Suppressor macrophage treated with lipopolysaccharide for 4 hours (primary cell): ENCODE measurements at places on chromosomes 13 and 19.

DNA sequence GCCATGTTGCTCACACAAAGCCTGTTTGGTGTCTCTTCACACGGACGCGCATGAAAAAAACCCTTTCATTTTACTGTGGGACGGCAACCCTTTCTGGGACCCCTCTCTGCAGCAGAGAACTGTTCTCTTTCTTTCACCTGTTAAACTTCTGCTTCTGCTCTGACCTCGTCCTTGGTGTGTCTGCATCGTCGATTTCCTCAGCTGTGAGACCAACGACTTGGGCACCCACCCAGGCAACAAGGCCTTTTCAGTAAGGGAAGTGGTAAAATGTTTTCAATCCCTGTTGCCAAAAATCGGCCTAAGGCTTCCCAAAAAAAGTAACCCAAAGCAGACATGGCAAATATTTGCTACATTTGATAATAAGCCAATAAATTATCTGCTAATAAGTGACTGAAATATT is 515.3 kb downstream of the IRS2 start:
- DNase-seq: no peak

DNA sequence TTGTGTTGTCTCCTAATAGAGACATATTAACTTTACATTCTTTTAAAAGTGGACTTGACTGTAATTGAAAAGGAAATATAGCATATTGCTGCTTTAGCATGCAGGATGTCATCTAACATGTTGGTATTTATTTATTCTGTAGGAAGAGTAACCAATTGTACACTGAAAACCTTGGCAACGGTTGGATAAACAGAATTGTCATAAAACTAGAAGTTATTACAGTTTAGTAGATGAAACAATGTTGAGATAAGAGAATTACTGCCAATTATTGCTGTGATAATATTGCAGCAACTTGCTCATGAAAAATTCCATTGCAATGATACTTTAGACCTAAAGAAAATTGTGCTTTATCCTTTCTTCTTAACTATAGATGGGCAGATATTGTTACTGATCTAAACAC is 7.6 kb upstream of the ERCC5 start:
- DNase-seq: no peak

GRCh38 chr19:5231857-5232678 is 108.5 kb downstream of the PTPRS start:
- DNase-seq: no peak

GRCh38 chr13:23709536-23709935 is 139.3 kb downstream of the TNFRSF19 start:
- DNase-seq: no peak

DNA sequence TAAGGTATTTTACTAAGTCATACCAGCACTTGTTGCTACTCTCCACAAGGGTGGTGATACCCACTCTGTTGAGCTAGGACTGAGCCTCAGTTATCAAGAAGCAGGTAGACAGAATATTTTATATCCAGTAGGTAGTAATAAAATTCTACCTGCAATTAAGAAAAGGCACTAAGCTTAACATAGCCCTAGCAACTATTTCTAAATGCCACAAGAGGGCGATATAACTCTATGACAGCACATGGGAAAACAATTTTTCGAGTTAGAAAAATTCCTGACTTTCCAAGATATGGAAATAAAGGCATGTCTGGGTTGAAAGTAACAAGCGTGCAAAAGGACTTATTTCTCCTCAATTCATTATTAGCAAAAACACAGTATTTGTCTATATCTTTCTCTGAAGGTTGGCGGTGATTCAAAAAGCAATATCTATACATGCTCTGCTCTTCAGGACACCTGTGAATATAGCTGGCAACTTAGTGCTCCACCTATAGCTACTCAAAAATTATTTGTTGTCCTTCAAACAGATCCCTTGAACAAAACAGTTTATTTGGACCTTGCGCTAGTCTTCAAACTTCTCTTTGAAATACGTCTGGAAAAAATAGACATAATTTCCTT is 14.7 kb downstream of the CCDC169 start:
- peak; percentile 56 for DNase-seq

DNA sequence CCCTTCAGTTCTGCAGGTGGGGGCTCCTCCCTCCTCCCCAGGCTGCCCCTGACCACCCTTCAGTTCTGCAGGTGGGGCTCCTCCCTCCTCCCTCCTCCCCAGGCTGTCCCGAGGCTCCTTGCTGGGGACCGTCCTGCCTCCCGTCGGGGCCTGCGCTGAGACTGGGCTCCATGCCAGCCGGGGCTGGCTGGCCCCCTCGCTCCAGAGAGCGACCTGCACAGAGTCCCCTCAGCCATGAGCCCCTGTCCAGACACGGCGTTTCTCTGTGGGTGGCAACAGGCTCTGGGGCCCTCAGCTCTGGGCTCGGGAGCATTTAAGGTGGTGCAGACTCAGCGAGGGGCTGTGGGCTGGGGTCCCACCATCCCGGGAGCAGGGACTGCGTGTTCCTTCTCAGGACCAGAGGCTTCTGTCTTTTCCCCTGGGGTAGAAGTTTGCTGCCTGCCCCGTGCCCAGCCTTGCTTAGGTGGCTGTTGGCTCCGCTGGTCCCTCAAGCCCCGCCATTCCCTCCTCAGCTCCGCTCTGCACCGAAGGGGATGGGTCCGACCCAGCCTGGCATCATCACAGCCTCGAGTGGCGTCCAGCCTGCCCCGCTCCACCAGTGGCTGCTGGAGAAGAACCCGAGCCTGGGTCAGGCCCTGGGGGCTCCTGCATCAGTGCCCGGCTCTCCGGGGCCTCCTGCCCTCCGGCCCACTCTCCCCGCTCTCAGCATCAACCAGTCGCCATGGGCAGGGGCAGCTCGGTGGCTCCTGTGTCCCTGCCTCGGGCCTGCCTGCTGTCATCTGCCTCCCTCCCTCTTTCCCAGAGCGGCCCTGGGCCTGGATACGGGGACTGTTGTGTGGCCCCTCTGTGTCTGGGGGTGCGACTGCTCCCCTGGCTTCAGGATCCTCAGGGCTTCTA is 27.6 kb downstream of the CSNK1G2 start:
- no peak for DNase-seq

DNA sequence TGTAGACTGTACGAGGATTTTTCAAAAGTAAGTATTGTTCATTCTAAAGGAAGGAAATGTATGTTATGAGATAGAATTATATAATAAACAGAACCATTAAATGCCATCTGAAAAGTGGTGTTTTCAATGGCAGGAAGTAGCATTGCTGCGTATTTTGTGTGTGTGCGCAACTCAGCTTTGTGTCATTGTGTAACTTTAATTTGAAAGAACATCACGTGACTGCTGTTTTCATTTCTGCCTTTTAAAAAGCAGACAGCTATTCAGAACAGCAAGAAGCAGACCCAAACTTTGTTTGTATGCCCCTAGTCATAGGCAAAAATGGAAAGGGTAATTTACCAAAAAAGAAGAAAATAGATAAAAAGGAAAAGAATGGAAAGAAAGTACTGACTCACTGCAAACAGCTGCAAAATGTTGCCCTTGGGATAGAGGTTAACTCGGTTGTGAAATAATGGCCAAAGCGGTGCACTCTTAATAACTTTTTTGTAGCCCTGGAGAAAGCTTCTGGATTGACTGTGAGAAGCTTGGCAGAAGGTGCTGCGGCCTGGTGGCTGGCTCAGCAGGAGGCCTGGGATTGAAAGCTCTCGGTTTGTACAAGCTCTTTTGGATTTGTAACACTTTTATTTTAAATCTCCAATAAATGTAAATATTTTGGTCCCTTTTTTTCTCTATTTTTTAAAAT is 97.3 kb downstream of the GGACT start:
- DNase-seq: peak; percentile 68

DNA sequence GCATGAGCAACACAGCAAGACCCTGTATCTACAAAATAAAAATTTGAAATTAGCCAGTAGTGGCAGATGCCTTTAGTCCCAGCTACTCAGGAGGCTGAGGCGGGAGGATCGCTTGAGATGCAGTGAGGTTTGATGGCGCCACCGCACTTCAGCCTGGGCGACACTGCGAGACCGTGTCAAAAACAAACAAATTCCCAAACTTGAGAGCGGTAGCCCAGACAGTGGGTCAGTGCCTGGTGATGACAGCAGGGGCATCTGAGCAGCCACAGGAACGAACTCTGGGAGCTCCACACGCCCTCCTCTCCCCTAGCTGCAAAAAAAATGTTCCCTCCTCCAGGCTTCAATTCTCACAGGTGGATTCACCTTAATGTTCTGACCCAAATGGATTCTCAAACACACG is 14.1 kb downstream of the ZNF490 start:
- DNase-seq: no peak

DNA sequence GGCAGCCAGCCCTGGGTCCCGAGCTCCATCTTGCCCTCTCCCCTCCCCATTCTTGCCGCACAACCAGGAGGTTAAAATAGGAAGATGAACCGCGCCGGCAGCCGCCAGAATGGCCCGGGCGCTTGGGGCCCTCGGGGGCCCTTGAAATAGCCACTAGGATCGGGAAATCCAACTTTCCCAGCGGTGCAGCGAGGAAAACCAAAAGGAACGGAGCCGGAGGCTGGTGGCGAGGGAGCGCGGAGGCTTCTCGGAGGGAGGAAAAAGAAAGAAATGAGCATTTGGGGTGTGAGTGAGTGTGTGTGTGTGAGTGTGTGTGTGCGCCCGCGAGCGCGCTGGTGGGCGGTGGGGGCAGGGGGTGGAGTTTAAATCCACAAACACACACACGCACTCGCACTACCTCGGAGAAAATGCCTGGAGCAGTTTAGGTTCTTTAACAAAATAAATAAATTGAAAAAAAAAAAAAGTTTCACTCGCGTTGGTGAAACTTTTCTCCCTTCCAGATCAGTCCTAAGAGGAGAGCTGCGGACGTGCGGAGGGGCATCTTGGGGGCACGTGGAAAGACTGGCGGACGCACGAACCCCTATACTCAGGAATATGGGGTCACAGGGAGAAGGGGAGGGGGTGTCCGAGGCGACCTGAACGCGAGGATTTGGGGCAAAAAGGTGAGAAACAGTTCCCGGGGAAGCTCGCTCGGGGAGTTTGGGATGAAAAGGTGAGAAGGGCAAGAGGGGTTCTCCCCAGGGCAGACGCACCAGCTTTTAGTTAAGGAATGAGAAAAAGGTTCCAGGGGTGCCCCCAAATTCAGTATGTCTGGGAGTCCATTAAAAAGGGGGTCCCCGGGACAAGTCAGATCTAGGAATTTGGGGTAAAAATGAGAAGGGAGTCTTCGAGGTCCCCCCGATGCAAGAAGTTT is 1.3 kb downstream of the RFX2 start:
- DNase-seq: peak; percentile 53

DNA sequence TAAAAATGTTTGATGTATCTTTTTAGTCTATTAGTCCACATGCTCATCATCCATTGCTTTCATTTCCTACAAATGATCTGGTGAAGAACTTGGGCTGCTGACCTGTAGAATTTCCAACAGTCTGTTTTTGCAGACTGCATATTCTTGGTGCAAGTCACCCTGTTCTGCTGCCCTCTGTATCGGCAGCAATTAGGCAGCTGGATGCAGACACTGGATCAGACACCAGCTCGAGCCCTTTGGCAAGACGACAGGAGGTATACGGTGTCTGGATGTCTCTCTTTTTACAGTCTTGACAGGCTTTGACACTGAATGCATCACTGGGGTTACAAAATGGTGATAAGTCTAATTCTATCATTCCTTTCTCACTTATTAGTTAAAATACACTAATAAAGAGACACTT is 21.8 kb downstream of the MTRF1 start:
- DNase-seq: no peak

DNA sequence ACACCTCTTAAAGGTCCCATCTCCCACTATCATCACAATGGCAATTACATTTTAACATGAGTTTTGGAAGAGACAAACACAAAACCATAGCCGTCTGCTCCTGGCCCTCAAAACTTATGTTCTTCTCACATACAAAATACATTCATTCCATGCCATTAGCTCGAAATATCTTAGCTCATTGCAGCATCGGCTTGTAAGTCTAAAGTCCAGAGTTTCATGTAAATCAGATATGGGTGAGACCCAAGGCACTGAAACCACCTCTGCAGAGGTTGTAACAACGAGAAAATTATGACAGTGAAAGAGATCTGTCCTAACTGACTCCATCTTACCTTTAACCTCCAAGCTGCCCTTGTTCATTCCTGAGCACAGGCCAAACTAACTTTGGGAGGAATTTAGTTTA is 635.0 kb upstream of the SPRY2 start:
- DNase-seq: no peak

DNA sequence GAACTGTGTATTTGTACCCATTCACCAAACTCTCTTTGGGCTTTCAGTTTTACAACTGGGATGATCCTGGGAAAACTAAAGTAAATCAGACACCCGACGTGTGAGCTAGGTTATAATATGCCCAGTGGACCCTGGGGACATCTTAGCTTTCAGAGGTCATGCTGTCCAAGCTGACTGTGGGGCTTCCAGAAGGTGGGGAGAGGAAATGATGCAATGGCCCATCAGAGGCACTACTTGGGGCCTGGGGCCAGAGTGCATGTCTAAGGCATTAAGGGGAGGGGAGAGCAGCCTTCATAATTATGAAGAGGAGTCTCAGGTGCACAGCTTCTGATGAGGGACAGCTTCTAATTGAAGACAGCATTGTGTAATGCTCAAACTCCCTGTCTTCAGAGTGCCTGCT is 30.9 kb downstream of the ALOX5AP start:
- DNase-seq: no peak

- DNase-seq: peak; percentile 73
These were observed 1.4 kb upstream of the HSH2D start for GRCh38 chr19:16142032-16142580.

DNA sequence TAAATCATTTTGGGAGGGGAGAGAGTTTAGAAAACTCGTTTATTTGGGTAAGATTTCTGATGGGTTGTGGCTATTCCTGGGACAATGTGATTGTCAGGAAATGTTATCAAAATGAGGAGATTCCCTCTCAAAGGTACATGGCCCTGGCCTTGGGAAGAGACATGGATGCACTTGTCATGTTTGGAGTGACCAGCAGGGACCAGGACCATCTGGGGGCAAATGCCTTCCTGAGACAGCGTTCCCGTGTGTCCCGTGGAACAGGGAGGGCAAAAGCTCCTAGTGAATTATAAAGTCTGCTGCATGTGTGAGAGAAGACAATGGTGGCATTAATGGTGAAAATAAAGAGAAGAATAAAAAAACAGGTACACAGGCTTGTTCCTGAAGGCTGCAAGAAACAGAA is 317.3 kb downstream of the ZNF536 start:
- no peak for DNase-seq

GRCh38 chr19:39617745-39618144 is 15.4 kb downstream of the LGALS13 start:
- no peak for DNase-seq

DNA sequence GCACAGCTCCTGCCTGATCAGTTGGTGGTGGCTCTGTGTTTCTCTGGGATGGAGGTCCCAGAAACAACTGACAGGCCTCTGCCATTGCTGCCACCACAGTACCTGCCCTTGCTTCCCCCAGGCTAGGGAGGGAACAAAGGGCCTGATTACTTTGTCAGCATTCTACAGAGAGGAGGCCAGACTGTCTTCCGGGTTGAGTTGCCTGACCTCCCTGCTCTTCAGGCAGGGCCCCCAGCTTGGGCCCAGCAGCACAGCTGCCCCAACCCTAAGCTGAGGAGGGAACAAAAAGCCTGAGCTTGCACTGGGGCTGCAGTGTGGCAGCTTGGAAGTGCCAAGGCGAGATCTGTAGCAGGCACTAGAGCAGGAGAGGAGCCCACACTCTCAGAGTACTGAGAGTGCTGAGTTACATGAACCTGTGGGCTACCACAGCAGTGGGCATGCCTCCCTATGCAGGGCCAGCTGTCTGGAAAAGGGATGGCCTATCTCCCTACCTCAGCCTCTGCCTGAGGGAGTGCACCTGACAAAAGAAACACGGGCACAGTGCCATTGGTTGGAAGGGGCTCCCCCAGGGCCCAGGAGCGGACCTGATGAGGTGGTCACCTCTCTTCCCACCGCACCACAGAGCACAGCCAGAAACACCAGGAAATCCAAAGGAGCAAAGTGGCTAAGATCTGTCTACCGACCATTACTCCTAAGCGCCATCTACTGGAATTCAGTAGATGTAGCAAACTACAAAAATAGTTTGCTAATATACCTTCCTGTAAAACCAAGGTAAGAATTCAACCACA is 24.4 kb downstream of the SLC25A15 start:
- peak; percentile 55 for DNase-seq
